ENCODE measurements at places on chromosomes 3 and 15.
A peak's percentile ranks its signal among the peaks of the same experiment; 100 is the strongest.

GRCh38 chr3:160951642-160952487 is 153.3 kb downstream of the B3GALNT1 start:
- DNase-seq, result no peak

- peak; percentile 23 for DNase-seq
Measured at GRCh38 chr3:191051037-191051436, 148.0 kb upstream of the OSTN start.

DNA sequence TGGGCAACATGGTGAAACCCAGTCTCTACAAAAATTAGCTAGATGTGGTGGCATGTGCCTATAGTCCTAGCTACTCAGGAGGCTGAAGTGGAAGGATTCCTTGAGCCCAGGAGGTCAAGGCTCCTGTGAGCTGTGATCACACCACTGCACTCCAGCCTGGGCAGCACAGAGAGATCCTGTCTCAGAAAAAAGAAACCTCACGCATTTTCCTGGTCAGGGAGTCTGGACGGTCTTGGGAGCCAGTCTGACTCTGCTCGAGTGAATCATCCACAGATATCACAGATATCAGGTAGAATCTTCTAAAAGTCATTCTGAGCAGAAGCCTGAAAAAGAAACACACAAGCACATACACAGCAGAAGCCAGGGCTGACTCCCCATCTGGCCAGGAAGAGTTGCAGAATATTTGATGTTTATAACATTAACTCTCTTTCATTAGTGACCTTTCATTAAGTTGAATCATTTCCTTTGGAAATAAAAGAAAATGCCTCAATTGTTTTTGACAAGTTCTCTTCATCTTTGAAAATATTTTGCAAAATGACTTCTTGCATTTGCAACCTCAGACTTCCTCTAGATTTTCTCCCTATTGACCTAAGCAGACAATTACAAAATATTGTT is 56.5 kb upstream of the ABHD17C start:
- no peak for DNase-seq

DNA sequence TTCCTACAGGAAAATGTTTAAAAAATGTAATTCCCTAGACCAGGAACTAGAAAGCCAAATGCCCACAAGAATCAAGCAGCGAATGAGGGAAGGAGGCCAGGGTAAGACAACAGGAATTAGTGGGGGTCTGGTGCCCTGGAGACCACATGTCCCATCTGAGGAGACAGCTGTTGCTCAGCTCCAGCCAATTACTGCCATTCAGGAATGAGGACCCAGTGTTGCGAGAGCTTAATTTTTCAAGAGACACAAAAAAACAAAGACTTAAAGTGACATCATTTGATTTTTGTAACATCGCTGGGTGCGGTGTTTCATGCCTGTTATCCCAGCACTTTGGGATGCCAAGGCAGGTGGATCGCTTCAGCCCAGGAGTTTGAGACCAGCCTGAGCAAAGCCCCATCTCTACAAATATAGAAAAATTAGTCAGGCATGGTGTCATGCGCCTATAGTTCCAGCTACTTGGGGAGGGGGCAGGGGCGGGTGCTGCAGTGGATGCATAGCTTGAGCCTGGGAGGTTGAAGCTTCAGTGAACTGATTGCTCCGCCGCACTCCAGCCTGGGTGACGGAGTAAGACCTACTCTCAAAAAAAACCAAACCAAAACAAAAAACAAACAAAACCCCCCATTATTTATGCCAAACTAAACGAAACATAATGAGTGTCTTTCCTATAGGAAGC is 52.8 kb upstream of the LRIG1 start:
- DNase-seq, result no peak

DNA sequence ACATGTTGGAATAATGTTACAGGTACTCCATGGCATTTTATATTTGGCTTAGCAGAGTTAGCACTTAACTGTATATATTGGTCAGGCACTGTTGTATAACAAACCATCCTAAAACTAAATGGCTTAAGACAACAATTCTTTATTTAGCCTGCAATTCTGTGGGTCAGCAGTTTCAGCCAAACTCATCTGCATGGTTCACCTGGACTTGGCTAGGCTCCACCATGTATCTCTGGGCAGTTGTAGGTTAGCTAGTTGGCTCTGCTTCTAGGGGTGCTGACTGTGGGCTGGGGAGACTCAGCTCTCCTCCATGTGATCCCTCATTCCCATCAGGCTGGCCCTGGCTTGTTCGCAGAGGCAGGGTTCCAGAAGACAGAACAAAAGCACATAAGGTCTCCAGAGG is 34.4 kb downstream of the RARB start:
- no peak for DNase-seq

GRCh38 chr15:87672309-87673288 is 583.9 kb downstream of the NTRK3 start:
- DNase-seq, result peak; percentile 39

GRCh38 chr15:93060336-93061248 is 28.4 kb downstream of the RGMA start:
- DNase-seq, result no peak

GRCh38 chr3:13417166-13417947 is 2.8 kb downstream of the NUP210 start:
- no peak for DNase-seq

- peak; percentile 38 for DNase-seq
Measured at GRCh38 chr3:155859859-155860258, 5.6 kb upstream of the SLC33A1 start.

DNA sequence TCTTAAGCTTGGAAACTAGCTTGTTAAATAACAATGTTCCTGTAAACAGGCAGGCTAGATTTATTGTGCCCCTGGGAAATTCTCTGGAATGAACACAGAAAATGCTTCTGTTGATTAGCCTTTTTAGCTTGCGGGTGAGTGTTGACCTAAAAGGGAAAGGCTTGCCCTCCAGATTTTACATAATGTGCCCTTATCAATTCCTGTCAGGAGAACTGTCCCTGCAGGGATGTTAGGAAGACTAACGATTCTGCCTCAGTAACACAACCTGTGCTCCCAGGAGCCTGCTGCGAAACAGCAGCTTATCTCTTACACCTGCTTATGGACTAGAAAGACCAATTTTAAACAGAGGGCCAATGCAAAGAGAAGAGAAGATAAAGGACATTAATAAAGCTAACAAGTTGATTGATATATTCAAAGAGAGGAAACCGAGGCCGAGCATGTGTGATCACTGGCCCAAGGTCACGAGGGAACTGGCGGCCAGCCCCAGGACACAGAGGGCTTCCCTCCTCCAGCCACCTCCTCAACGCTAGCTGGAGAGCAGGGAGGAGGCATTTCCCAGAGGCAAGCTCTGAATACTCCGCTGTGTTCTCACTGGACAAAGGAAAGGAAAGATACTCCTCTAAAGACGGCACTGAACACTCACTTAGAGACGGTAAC is 48.4 kb upstream of the TJP1 start:
- DNase-seq, result no peak

GRCh38 chr15:47725906-47726305 is 8.6 kb downstream of the SEMA6D start:
- DNase-seq, result peak; percentile 22

GRCh38 chr3:30258426-30259392 is 347.7 kb upstream of the TGFBR2 start:
- DNase-seq, result peak; percentile 44

DNA sequence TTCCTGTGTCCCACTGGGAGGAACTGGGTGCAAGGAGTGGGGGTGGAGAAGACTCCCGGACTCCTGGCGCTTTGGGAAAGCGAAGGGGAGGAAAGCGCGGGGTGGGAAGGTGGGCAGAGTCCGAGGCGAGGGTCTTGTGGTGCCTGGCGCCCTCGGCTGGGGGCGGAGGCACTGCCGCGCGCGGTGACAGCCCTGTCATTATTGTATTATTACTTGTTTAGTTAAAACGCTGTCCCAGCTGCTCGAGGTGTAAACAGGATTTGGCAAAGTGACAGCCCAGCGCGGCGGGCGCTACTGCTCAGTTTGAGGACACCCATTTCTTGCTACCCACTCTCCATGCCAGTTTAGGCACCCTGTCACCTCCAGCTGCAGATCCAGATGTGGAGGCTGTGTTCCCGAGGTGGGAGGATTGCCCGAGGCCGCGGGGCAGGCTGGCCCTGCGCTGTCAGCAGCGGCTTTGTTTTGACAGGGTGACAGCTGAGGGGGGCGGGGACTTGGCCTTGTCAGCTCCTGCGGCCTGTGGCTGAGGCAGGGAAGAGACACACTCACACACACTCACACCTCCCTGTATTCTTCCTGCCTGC is 1.0 kb downstream of the KAT2B start:
- DNase-seq, result peak; percentile 71

DNA sequence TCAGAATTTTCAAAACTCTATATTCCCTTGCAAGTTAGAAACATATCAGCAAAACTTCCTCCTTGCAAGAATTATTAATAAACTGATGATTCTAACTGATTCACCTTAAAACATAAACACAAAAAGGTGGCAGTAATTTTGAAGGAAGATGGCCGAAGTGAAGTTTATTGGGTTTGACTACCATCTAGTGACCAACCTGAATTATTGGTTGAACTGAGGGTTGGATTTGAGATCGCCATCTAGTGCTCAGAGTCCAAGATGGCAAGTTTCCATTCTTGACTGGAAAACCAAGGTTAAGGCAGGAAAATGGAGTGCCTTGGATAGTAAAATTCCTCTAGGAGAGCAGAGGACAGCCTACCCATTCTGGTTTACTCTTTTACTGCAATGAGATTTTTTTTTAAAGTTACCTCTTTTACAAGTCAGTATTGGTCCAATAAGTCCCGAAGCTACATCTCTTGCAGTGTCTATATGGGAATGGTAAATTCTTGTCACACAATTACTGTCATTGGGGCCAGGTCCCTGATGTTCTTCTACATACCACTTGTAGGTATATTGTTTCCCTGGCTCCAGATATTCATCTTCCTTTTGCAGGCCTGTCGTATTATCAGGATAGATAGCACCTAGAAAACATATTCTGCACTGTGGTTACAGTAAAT is 51.6 kb upstream of the CP start:
- peak; percentile 92 for DNase-seq

DNA sequence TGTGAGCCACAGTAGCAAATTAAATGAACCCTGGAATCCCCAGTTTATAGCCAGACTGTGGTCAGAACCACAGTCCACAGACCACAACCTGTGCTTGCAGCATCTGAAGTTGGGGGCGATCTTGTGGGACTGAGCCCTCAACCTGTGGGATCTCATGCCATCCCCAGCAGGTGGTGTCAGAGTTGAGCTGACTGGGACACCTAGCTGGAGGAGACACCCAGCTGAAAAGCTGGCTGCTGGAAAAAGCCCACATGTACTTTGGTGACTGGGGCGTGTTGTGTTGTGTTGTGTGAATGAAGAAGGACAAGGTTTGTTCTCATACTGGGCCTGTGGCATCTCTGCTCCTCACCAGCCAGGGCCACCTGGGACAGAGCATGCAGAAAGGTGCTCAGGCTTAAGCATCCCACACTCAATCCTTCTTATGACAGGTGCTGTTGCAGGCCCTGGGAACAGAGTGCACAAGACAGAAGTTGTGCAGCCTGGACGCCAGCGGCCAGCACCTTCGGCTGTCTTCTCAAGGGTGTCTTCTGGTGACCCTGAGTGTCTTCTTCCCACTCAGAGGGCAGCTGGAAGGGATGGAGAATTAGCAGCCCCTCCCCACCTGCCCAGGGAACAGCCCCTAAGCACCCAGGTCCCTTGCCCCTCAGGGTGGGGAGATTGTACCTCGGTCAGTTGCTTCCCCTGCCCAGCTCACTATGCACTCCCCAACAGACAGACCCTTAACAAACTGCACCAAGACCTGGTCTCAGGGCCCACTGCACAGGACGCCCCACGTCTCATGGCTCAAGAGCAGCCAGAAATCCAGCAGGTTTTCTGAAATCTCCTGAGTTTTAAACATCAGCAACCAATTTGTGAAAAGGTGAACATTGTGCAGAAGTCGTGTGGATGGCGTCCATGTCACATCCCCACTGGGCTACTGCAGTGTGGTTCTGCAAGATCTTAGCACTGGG is 2.2 kb upstream of the UROC1 start:
- DNase-seq, result no peak

GRCh38 chr3:60461267-60461666 is 790.0 kb downstream of the FHIT start:
- DNase-seq, result peak; percentile 4

GRCh38 chr3:15638891-15639262 is 37.3 kb downstream of the BTD start:
- DNase-seq, result no peak

GRCh38 chr15:49187549-49188245 is 17.6 kb downstream of the GALK2 start:
- DNase-seq, result peak; percentile 12

- DNase-seq, result no peak
Measured at GRCh38 chr3:14489641-14490040, 50.5 kb downstream of the GRIP2 start.

DNA sequence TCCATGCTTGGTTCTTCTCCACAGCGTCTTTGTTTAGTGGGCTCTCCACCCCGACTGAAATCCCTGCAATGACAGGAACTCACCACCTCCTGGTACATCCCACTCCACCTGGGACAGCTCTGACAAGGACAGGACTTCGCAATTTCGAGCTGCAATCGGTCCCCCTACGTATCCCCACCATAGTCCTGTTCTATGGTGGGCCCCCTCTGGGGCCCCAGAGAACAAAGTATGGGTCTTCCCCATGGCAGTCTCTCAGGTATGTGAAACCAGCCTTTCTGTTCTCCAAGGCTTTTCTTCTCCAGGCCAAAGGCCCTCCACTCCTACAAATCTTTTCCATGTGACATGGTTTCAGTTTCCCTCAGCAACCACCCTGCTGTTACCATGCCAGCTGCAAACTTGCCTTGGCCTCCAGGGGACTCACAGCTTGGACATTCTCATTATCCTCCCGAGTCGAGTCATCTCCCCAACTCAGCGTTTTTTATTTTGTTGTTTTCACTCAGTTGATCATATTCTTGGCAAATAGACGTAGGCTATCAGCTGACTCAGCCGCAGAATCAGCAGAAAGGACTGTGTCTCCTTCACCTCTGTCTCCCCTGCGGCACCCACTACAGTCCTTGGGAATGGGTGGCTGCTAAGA is 233.3 kb downstream of the OPA1 start:
- peak; percentile 62 for DNase-seq

DNA sequence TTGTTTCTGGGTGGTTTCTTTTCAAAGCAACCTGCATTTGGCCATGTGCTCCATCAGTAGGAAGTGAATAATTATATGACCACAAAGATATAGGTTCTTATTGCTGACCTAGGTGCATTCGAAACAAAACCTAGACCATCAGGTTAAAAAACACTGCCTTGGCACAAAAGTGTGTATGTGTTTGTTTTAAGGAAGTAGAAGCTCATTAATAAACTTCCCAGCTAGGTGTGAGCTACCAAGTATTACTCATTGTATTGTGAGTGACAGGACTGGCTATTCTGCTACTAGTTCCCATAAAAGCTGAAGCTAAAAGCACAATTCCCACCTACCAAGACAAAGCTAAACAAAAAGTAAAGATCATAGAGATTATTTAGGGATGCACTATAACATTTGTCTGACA is 168.2 kb downstream of the TP63 start:
- no peak for DNase-seq

GRCh38 chr3:124261306-124261705 is 269.4 kb upstream of the ROPN1 start:
- DNase-seq, result peak; percentile 21
